ENCODE measurements at places on chromosomes 5 and 9.

- no peak for DNase-seq
Measured at GRCh38 chr9:109417585-109418544, 80.2 kb downstream of the PTPN3 start.

- DNase-seq, result peak; percentile 51
Measured at GRCh38 chr9:125630436-125630835, 76.6 kb downstream of the MAPKAP1 start.

DNA sequence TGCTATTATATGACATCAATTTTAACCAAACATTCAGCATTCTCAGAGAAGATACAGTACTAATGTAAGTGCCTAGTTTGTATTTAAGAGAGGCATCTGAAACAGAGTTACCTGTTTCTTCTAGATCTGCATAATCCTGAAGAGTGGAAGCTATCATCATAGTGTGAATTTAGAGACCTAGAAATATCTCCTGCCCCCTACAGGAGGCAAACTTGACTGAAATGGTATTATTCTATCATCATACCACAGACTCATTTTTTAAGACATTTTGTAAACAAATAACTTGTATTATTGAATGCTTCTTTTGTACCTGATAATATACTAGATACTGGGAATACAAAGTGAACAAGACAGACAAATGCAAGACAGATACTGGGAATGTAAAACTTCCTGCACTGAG is 216.8 kb upstream of the RPS23 start:
- DNase-seq, result peak; percentile 29

- peak; percentile 90 for DNase-seq
Measured at GRCh38 chr5:153660919-153661318, 170.4 kb downstream of the GRIA1 start.

GRCh38 chr9:121278477-121279261 is 10.7 kb downstream of the GSN start:
- peak; percentile 81 for DNase-seq

DNA sequence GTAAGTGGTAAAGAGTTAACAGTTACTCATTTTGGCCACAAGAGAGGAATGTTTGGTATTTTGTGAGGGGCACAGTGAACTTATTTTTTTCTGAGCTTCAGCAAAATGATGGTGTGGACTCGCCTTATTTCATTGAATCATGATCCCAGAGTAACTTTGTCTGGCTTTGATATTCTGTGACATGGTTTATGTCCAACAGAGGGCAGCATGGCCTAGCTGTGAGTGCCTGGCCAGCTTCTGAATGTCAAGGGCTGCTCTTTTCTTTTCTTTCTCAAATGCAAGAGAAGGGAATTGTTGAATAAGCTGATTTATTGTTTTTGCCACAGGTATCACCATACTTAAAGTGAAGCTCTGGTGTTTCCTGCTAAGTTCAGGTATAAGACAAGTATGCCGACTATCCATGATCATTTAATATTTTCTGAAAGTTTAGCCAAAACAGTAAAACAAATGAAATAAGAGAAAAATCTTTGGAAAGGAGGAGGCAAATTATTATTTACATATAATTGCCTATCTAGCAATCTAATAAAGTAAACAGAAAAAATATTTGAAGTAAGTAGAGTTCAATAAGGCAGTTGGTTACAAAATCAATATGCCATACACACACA is 31.7 kb downstream of the MRPL22 start:
- DNase-seq, result peak; percentile 86

GRCh38 chr5:14483504-14484157 is 98.0 kb upstream of the OTULINL start:
- no peak for DNase-seq

- no peak for DNase-seq
Measured at GRCh38 chr5:90949469-90950358, 391.1 kb downstream of the ADGRV1 start.

DNA sequence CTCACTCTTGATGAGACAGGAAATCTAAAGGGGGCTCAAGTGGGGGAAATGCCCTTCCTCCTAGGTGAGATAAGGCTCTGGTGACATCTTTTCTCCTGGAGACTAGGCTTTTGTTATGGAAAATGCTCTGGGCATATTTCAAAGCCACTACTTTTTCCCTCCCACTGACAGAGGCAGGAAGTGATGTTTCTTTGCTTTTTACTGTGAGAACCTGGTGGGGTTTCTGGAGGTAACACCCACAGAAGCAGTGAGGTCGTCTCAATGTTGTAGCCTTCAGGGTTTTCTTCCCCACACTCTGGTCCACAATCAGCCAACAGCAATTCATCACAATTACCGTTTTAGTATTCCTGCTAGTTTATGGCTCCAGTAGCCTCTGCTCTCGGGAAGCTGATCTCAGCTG is 41.4 kb upstream of the FAM240B start:
- DNase-seq, result no peak

GRCh38 chr5:59430066-59430685 is 463.4 kb downstream of the PDE4D start:
- no peak for DNase-seq

DNA sequence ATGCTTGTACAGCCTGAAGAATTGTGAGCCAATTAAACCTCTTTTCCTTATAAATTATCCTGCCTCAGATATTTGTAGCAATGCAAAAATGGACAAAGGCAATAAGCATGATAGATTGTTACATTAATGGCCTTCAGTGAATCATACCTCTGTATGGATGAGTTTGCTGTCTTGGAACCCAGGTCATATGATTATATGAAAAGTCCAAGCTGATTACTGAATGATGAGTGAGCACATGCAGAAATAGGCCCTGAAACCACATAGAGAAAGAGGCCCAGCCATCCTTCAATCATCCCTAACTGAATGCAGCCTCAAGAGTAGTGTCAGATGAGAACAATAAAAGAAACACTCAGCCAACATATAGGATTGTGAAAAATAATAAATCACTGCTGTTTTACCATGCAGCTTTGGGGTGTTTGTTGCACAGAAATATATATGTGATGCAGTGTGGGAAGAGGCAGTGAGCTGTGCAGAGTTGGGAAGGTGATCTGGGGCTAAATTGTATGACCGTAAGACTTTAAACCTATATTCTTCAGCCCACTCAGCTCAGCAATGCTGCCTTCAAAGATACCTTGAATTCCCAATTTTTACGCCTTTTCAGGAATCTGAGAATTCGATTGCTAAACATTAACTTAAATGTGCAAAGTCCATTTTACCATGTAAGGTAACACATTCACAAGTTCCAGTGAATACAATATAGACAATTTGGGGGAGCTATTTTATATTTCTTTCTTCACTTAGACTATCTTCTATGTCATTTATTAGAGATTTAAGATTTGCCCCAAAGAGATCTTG is 36.3 kb upstream of the SHISAL2B start:
- DNase-seq, result no peak

DNA sequence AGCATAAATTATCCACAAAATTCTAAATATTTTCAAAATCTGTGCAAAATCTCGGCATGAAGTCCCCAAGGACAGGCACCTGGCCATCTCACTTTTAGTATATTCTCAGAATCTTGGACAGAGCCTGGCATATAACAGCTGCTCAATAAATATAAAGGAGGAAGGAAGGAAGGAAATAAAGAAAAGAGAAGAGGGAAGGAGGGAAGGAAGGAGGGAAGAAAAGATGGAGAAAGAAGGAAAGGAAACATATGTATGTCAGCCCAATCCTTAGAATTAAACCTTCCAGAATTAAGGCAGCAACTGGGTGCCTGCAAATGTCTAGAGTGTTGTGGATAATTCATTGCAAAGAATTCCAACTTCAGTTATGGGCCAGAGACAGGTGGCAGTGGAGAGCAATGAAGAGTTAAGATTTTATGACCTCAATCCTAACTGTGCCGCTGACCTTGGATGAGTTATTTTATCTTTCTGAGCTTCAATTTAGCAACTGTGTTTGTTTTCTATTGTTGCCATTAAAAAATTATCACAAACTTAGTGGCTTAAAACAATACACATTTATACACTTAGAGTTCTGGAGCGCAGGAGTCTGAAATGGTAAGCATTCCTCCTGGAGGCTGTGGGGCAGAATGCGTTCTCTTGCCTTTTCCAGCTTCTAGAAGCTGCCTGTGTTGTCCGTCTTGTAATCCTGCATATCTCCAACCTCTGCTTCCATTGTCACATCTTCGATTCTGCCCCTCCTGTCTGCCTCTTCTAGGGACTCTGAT is 200.9 kb upstream of the MSX2 start:
- peak; percentile 43 for DNase-seq

DNA sequence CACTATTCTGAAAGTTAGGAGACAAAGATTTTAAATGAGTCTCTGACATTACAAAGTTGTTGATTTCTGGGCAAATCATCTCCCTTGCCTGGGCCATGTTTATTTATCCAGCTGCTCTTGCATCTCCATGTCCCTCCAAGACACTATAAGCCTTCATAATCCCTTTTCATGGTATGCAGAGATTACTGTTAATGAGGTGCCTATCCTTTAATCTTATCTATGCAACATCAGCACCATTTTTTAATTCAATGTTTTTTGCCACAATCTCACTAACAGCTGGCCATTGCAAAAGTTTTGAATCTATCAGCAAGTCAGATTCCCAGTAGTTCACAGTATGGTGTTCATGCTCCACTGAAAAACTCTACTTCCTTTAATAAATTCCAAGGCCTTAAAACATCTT is 108.5 kb upstream of the PTPRD start:
- DNase-seq, result no peak

- no peak for DNase-seq
Measured at GRCh38 chr9:87883990-87884389, 1.3 kb downstream of the SPATA31E1 start.

GRCh38 chr9:134065612-134066419 is 2.0 kb downstream of the BRD3 start:
- DNase-seq, result no peak

- no peak for DNase-seq
Measured at GRCh38 chr5:3943859-3944258, 348.2 kb downstream of the IRX1 start.

DNA sequence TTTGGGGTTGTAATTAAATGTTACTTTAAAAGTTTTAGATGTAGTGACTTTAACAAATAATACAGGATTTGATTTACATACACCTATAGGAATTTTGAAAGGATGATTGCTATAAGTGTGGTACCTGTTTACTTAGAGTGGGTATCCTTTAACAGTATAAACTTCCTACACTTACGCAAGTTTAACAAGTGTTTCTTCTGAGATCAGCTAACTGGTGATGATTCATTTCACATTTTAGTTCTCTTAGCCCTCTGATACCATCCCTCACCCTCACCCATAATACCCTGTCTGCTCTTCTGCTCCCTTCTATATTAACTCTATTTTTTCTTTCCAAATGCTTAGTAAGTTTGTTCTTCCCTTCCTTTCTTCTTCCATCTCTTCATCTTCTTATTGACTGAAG is 197.9 kb downstream of the GDNF start:
- no peak for DNase-seq

DNA sequence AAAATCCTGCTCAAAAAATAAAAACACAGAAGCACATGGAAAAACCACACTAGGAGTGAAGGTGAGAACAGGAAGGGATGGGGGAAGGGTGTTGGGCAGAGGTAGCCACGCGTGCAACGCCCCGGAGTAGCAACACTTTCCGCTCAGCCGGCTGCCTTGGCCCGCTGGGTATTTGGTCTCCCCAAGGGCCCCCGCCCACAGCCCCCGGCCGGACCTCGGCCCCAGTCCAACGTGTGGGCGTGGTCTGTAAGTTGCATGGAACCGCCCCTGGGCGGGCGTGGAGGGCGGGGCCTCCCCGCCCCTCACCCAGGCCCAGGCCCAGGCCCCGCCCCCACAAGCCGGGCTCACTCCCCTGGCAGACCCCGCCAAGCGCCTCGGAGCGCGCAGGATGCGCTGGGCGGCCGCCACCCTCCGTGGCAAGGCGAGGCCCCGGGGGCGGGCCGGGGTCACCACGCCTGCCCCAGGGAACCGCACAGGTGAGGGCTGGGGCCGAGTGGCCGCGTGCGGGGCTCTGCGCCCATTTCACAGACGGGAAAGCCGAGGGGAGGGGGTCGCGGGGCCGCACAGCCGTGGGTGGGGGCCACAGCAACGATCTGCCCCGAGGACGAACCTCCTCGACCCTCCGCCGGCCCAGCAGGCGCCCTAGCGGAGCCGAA is at the start of gene SUSD3:
TSS of gene SUSD3 (plus strand) at position 347 of the 656 bp plus-strand sequence. CDS start at position 389, 42 bp downstream.
- peak; percentile 92 for DNase-seq

DNA sequence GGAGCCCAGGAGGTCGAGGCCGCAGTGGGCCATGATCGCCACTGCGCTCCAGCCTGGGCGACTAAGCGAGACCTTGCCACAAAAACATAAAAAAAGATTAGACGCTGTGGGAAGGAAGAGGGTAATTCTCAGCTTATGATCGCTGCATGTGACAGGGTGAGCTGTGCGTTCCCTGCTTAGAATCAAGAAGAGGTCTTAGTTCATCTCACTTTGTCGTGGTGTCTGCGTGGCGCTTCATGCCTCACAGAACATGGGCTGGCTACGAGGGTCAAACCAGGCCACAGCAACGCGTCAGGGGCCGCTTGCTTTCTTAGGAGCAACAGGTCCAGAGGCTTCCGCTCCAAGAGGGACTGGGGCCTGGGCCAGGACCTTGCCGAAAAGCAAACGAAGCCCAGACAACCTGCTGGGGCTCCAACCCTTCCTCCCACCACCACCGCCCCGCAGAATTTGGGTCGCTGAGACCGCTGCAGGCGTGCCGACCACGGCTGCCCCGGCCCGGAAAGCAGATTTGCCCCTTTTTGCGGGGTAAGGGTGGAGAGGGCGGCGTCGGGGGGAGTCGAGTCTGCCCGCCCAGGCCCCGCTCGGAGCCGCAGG is 10.0 kb upstream of the GRIN1 start:
- DNase-seq, result peak; percentile 37

DNA sequence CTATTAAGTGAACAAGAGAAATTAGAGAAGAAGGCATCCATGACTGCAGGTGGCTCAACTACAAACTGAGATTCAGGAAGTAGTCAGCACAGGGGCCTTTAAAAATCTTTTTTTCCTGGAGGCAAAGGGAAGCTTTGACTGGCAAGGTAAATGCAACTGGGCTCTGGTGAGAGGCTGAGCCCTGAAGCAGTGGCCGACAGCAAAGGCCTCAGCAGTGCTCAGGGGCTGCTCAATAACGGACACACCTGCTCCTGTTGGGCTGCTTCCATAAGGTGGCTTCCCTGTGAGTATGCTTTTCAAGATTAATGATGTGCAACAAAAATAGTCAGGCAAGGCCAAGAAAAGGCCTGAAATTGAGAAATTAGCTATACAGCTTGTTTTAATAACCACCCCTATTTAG is 134.2 kb upstream of the RGMB start:
- peak; percentile 98 for DNase-seq

GRCh38 chr9:86282077-86282978 is at the start of gene ISCA1:
TSS of gene ISCA1 (minus strand) at chr9:86282538. CDS start at chr9:86282458, 80 bp downstream.
- DNase-seq, result peak; percentile 98

- DNase-seq, result no peak
Measured at GRCh38 chr9:19464061-19464763, 55.4 kb downstream of the ACER2 start.

GRCh38 chr5:72210888-72211678 is 103.8 kb downstream of the MAP1B start:
- peak; percentile 66 for DNase-seq

- no peak for DNase-seq
Measured at GRCh38 chr9:124899845-124900244, 37.9 kb downstream of the ARPC5L start.

Data from NCI-H69 (cell line).